GM12878 (cell line): ENCODE measurements at places on chromosomes 2 and 18. TPM values are rescaled to one million over a fixed set of nuclear protein-coding genes. Genes with fewer than 3 reads are reported as not detected.

DNA sequence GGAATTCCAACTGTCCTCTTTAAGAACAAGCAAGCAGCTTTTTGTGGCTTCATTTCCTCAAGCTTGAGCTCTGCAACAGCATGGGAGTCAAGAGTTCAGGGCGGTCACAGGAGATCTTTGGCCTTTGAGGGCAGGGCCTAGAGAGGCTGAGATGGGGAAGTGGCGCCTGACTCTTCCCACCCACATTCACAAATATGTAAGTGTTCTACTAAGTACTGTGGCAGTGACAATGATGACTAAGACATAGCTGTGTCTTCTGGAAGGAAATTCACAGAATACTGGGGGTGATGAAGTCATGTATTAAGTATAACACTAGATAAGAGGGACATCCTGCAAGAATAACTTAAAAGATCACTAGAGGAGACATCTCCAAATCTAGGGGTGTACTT is 15.0 kb downstream of the RND3 start:
- H3K4me3 ChIP-seq: no peak overlapping the region
- no peaks in the 10 kb centered on the region for H3K36me3 ChIP-seq
- no peak overlapping the region for H3K27ac ChIP-seq
- H3K27me3 ChIP-seq: no peaks in the 10 kb centered on the region; the same call in 1 of the 2 replicates

DNA sequence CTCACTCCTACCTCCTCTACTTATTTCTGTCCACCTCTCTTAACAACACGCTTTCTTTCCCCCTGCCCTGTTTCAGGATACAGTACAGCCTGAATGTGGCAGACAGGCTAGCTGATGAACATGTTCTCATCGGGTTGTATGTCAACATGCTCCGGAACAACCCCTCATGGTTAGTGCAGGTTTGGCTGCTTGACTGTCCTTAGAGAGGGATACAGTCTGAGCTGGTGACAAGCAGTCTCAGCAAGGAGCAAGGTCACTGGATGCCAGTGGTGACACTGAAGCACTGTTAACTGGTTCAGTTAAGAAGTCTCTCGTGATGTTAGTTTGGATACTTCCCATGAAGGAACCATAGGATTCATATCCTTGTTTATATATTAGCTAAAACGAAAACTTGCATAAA is 128.6 kb downstream of the DTNA start:
- H3K27ac ChIP-seq: no peak overlapping the region
- DNase-seq: no peak
- H3K4me1 ChIP-seq: no peaks in the 10 kb centered on the region
- no peaks in the 10 kb centered on the region for H3K27me3 ChIP-seq
- no peak overlapping the region for H3K4me3 ChIP-seq

DNA sequence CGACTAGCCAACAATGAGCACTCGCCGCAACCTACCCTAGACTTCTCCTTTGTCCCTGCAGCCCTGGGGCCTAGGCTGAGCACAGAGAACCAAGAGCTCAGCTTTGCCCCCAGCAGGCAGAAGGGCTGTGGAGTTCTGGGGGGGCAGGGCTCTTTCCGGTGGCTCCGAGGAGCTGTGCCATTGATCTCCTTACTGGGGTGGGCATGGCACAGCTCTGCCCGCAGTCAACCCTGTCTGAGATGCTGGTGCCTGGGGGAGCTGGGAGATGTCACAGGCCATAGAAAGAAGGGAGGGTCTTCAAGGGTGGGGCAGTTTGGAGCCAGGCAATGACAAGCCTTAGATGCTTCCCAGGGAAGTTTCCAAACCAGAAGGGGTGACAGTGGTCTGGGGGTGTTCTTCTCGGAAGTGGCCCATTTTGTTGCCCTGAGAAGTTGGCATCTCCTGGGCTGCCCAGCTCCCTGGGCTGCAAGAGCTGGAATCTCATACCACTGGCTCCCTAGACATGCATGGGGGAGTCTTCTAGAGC is 14.1 kb upstream of the GPR55 start:
- H3K27me3 ChIP-seq: no peaks in the 10 kb centered on the region
- no peak overlapping the region for H3K4me3 ChIP-seq
- no peak for DNase-seq
- H3K36me3 ChIP-seq: no peaks in the 10 kb centered on the region
- peaks cover 9% of the 10 kb centered on the region for H3K4me1 ChIP-seq

The DDX18 gene
- 71.3 and 79.5 TPM in 2 replicates for total RNA-seq

GRCh38 chr2:85702172-85702571 is 8.0 kb downstream of the GNLY start:
- no peak overlapping the region for H3K4me3 ChIP-seq
- H3K27me3 ChIP-seq: no peaks in the 10 kb centered on the region
- peaks cover 21% of the 10 kb centered on the region for H3K4me1 ChIP-seq
- no peak for DNase-seq
- no peaks in the 10 kb centered on the region for H3K36me3 ChIP-seq

The LYPD6B gene
- total RNA-seq: 1.9 and 3.3 TPM in 2 replicates

DNA sequence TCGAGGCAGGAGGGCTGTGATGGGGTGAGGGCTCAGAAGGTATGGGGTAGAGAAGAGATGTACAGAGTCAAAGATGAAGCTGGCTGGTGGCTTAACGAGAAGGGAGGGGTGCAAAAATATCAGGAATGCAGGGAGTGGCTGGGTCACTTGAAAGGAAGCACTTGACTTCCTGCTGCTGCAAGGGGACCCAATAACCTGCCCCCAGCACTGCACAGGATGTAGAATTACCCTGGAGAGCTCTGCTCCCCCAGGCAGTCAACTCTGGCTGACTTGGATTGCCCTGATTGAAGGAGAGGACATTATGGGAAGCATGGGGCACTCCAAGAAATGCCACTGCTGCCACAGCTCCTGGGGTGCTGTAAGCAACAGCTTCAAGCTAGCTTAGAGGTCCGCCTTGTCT is 41.8 kb downstream of the CFAP221 start:
- no peak overlapping the region for H3K4me3 ChIP-seq
- H3K4me1 ChIP-seq: no peaks in the 10 kb centered on the region
- H3K27me3 ChIP-seq: no peaks in the 10 kb centered on the region

GRCh38 chr2:221680548-221680947 is 108.4 kb upstream of the EPHA4 start:
- H3K27ac ChIP-seq: no peak overlapping the region
- no peak overlapping the region for H3K4me3 ChIP-seq
- H3K27me3 ChIP-seq: no peaks in the 10 kb centered on the region

The SATB2 gene
- 0.10 and 0.11 TPM in 2 replicates for total RNA-seq

DNA sequence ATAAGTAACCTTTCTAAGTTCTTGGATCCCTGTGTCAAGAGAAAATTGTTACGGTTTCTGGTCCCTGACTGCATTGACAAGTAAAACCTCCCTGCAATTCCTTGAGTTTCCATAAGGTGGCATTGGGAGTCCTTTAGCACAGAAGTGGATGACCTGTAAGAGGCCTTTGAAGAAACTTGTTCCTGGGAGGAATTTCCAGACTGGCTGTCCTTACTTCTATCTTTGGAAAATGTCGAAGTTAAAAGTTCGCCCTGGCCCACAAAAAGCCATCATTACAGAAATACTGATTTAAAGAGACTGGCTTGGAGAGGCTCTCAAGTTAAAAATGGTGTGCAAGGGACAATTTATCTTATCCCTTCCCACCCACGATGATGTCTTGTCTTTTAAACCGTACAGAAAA is 218.4 kb downstream of the CDH20 start:
- no peaks in the 10 kb centered on the region for H3K27me3 ChIP-seq
- no peak overlapping the region for H3K4me3 ChIP-seq
- H3K27ac ChIP-seq: no peak overlapping the region

- peak overlapping the region; percentile 90 for H3K4me3 ChIP-seq
- H3K27me3 ChIP-seq: no peaks in the 10 kb centered on the region
- no peak for DNase-seq
- H3K27ac ChIP-seq: peak overlapping the region; percentile 98
Observed at GRCh38 chr2:157441072-157441454, 2.8 kb downstream of the CYTIP start.

DNA sequence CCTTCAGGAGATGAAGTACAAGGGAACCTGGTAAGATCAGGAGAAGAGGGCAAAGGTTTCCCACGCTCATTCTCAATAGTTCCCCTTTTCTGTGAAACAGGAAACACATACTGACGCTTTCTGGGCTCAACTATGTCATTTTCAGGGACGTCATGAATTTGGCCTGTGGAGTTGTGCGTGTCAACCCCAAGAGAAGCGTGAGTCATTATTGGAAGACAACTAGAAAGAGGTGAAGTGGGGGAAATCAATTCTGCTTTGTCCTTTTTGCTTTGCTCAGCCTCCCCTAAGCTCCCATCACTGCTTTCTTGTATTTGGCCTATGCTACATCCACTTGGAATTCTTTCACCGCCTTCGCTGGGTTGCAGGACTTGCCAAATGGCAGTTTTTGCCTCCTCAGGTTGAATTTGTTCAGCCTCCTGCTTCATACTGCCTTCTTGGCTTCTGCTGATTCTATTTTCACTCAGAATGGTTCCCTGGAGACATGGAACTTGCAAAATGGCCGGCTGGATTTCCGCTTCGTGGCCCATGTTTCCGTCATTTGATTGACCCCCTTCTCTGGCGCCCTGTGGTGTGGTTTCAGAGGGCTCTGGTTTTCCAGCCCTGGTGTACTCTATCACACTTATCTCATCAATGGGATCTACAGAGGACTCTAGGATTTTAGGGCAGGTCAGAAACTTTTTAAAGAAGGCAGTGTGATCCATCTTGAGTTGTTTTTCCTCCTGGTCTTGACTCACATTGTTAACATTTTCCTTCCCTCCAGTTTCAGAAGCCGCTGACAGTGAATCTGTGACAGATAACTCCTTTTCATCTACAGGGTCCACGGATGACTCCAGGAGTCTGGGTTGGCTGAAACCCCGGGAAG is 93.3 kb downstream of the ALPK2 start:
- no peaks in the 10 kb centered on the region for H3K27me3 ChIP-seq
- peaks cover 22% of the 10 kb centered on the region for H3K4me1 ChIP-seq
- peak overlapping the region; percentile 77 for H3K4me3 ChIP-seq

GRCh38 chr2:207188626-207189419 is 23.1 kb upstream of the KLF7 start:
- no peak overlapping the region for H3K27ac ChIP-seq
- H3K4me3 ChIP-seq: no peak overlapping the region
- DNase-seq: no peak
- H3K4me1 ChIP-seq: no peaks in the 10 kb centered on the region

The DLGAP1 gene
- total RNA-seq: 4.1 and 4.8 TPM in 2 replicates

GRCh38 chr2:68234405-68234804 is 17.9 kb downstream of the PPP3R1 start:
- H3K36me3 ChIP-seq: no peaks in the 10 kb centered on the region
- peaks cover 13% of the 10 kb centered on the region for H3K4me1 ChIP-seq
- no peaks in the 10 kb centered on the region for H3K27me3 ChIP-seq
- H3K27ac ChIP-seq: no peak overlapping the region
- no peak for DNase-seq
- H3K4me3 ChIP-seq: no peak overlapping the region

The ST8SIA5 gene
- 0.15 and 0.16 TPM in 2 replicates for total RNA-seq

The VWC2L gene
- total RNA-seq: not detected in 2 replicates

DNA sequence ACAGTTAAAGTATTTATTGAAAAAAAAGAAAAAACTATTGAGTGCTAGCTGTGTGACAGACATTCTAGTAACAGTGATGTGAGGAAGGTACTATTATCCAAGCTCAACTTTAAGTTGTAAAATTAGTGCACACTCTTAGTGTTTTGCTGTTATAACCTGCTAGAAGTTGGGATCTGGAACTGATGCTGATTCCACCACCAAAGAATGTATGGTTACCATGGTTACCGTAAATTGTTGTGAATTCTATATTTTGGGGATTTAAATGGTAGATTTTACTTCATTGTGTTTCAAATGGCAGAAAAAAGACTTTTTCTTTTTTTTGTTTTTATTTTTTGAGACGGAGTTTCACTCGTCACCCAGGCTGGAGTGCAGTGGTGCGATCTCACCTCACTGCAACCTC is 5.3 kb downstream of the AGFG1 start:
- H3K27me3 ChIP-seq: no peaks in the 10 kb centered on the region
- H3K27ac ChIP-seq: no peak overlapping the region
- H3K36me3 ChIP-seq: no peaks in the 10 kb centered on the region
- no peak for DNase-seq
- peaks cover 21% of the 10 kb centered on the region for H3K4me1 ChIP-seq

The DCC gene
- total RNA-seq: not detected in 2 replicates

- no peak overlapping the region for H3K4me3 ChIP-seq
- DNase-seq: no peak
- no peaks in the 10 kb centered on the region for H3K4me1 ChIP-seq
- no peaks in the 10 kb centered on the region for H3K27me3 ChIP-seq
- H3K27ac ChIP-seq: no peak overlapping the region
Observed at GRCh38 chr2:75466708-75467311, 93.9 kb downstream of the EVA1A start.

The IL37 gene
- total RNA-seq: not detected in 2 replicates

The IL18RAP gene
- total RNA-seq: 0.54 and 1.4 TPM in 2 replicates

The SLC4A3 gene
- total RNA-seq: 0.05 TPM in 1 of 2 replicates, not detected in the other

DNA sequence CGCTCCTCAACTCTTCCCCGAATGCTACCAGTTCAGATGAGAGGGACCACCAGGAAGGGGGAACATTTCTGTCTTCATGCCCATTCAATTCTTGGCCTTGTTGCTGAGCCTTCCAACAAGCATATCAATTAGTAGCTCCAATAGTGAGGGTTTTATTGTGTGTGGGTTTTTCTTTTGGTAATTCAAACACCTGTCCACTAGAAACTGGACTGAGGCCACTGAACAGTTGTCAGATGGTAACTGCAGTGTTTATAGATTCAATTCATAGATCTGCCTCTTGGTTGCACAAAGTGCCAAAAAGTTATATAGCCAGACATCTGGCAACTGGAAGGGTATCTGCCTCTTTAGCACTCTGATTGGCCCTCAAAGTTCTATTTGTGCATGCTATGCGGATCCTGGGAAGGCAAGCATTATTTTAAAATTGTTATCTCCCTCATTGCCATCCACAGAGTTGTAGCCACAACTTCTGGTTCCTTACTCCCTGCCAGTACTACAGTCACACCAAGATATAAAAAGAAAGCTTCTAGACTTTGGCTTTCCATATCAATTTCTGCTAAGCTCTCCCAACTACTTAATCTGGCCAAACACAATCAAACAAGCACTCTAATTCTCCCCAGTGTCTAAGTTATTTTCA is 83.3 kb upstream of the ZNF521 start:
- no peak overlapping the region for H3K4me3 ChIP-seq
- H3K27ac ChIP-seq: no peak overlapping the region
- H3K4me1 ChIP-seq: no peaks in the 10 kb centered on the region
- H3K27me3 ChIP-seq: no peaks in the 10 kb centered on the region; the same call in 1 of the 2 replicates

DNA sequence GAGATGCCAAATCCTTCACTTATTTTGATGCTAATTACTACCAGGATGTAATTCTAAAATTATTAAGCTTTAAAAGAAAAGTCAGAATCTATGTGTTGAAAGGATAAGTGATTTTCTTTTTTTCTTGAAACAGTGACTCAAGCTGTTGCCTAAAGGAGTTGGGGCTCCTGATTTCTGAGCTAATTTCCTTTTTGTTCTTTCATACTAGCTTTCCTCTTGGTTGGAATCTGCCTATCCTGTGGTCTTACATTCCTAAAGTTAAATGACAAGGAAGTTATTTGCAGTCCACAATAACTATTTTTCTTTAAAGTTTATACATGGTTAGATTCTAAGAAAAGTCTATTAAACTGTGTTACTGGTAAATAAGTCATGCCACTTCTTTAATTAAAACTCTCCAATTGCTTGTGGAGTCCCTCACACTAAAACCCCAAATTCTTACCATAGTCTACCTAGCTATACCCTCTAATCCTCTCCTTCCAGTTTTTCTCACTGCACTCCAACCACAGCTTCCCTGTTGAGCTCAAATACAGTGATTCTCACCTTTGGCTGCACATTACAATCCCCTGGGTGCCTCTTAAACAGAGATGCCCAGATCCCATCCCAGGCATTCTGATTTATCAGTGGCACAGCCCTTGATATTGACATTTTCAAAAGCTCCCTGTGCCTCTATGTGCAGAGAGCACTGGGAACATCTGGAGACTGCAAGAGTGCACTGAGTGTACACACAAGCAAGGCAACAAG is 63.3 kb upstream of the EFEMP1 start:
- 0 out of 2 replicates have a peak, but pooled peaks cover 1% of the 10 kb centered on the region for H3K27me3 ChIP-seq
- H3K4me1 ChIP-seq: peaks cover 10% of the 10 kb centered on the region
- H3K4me3 ChIP-seq: no peak overlapping the region
- no peak overlapping the region for H3K27ac ChIP-seq
